ENCODE measurements at places on chromosomes 5 and 9.

GRCh38 chr5:60636001-60636400 is 64.0 kb downstream of the DEPDC1B start:
- DNase-seq: no peak

GRCh38 chr9:27090711-27091110 is 18.3 kb upstream of the TEK start:
- DNase-seq: no peak

DNA sequence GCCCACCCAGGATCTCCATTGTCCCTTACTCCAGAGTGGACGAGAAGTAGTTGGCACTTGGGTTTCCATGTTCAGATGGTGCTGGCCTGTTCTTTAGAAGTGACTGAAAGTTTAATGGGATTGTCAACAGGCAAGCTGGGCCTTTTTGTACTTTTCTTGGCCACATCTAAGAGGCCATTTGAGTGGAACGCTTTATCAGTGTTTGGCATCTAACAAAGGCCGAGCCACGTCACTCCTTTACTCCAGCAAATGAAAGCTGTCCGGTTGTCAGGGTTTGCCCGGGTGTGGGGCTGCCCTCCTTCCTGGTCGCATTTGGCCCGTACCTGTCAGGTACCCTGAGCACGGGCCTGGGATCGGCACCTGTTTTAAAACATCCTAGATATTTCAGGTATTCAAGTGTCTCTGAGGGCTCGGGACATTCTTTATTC is 71.5 kb downstream of the RCL1 start:
- DNase-seq: no peak

DNA sequence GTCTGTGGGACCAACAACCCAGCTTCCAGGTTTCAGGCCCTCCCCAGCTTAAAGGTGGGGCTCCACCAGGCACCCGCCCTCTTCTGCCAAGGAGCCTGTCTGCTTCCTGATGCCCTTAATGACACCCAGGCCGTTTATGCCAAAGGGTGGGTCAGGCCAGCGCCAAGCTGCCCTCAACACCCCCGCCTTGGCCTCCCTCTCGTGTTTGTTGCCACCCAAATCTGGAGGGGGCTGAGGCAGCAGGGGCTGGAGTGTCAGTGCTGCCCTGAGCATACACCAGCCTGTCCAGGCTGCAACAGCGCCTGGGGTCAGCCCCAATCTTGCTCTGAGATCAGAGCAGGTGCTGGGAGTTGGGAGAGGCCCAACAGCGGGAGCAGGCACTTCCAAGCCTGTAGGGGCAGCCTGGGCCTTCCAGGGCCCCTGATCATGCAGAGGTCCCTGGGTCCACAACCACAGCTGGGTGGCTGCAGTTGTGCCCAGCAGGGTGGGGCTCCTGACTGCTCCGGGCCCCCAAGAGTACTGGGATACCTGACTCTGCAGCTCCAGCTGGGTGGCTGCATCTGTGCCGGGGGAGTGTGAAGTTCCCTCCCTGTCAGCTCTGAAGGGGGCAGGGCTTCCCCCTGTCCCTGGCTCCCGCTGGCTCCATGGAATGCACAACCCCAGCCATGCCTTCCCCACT is 34.5 kb upstream of the TYRP1 start:
- no peak for DNase-seq

DNA sequence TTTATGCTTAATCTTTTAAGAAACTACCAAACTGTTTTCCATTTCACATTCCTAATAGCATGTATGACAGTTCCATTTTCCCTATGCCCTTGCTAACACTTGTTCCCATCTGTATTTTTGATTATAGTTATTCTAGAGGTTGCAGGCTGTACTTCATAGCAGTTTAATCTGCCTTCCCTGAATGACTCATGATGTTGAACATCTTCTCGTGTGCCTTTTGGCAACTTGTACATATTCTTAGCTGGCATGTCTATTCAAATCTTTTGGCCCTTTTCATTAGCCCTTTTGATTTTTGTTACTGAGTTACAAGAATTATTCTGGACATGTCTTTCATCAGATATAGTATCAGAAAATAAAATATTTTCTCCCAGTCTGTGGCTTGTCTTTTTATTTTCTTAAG is 320.3 kb downstream of the DIRAS2 start:
- DNase-seq: no peak

DNA sequence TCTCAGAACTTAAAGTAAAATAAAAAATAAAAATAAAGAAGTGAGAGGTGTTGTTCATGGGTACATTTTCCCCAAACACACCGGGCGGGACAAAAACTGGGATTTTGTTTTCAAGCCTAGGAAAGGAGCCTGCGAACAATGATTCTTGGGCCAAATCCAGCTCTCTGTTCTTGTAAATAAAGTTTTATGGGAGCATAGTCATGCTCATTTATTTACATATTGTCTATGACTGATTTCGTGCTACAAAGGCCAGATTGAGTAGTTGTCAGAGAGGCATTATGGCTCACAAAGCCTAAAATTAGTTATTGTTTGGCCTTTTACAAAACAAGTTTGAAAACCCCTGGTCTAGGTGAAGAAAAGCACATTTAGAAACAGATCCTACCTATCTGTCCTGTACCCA is 821.0 kb upstream of the GRAMD2B start:
- DNase-seq: no peak
